ENCODE measurements at places on chromosomes 12 and 14.

GRCh38 chr12:4026517-4026916 lies 153.3 kb upstream of the PARP11 start:
- DNase-seq: no peak

DNA sequence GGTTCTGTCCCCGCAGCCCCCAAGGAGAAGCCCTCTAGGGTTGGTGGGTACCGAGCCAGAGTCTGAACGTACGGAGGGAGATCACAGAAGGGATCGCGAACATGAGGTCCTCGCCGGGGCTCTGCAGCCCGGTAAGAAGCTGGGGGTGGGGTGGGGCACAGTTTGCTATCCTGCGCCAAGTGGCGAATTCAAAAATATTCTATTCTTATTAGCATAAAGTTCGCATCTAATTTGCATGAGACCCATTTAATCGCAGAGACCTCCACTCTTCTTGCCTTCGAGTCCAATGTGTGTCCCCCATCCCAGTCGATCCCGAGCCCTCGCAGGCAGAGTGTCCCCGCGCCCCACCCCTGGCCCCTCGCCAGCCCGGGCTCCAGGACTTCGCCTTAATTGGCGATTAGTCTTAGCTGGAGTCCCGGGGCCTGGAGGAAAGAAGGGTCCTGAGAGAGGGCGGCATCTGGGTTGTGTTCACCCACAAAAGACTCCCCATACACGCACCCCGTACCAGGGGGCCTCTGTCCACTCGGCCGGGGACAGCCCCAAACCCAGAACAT lies 604 bp upstream of the ARHGEF25 start:
- peak; percentile 31 for DNase-seq

GRCh38 chr14:56390859-56391258 lies 188.7 kb upstream of the TMEM260 start:
- no peak for DNase-seq

GRCh38 chr12:106581543-106582248 lies 1.1 kb upstream of the RFX4 start:
- DNase-seq: peak; percentile 43

DNA sequence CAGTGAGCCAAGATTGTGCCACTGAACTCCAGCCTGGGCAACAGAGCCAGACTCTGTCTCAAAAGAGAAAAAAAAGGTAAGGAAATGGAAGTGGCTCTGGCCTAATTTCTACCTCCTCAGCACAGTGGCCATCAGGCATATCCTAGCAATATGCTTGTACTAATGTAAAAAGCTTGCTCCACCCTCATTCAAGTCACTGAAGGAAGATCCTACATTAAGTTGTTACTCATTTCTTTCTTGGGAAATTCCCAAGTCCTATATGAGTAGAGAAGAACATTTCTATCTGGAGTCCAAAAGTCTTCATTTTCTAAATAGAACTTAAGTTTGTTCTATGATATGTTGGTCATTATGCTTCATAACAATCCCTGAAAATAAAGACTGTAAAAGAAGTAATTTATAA lies 67.3 kb upstream of the HOXC13 start:
- no peak for DNase-seq

Data from AG08395 (cell line).